ENCODE measurements at places on chromosomes 7 and 10.

DNA sequence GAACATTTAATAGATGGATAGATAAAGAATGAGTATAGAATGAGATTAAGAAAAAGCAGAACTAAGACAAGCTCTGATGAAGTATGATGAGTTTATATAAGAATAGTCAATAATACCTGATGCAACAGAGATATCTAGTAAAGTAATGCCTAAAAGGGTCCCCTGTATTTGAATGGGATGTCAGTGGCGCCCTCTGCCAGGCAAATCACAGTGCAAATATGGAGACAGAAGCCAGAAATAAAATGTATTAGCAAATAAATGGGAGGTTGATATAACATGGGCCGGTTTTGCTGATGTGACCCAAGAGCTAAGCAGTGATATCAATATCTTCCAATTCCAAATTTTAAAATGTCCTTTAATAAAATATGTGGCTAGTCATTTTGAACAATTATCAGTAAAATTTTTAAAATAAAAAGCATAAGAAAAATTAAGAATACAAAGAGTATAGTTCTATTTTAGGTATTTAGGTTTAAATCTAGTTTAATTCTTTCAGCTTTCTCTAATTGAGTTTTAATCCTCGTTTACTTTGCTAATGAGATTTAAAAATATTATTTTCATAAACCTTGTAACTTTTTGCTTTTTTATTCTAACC lies 62.6 kb downstream of the ADK start:
- peak; percentile 54 for DNase-seq

- DNase-seq, result no peak
Measured at GRCh38 chr10:43079856-43080255, 3.0 kb downstream of the RET start.

GRCh38 chr10:102565793-102566192 lies 62.0 kb downstream of the SUFU start:
- no peak for DNase-seq

DNA sequence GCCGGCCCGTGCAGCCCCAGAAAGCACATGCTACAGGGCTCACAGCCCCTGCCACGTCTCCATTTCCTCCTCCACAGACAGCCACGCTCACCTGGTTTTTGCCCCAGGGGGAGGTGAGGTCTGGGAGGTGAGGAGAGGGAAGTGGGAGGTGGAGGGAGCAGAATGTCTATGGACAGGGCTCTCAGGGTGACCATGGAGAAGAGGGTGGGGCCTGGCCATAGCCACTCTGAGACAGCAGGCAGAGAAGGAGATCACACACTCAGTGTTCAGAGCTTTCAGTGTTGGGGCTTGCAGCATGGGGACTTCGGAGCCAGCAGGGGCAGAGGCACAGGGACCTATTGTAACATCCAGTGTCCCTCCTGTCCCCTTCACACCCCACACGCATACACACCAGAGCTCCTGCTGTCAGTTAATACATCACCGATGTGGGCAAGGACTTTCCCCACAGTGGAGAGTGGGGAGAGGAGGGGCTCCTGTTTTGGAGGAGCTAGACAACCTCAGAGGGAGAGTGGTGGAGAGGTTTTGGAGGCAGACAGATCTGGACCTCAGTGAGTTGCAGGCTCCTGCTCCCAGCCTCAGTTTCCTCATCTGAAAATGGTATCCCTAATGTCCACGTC lies 14.4 kb downstream of the WDFY4 start:
- no peak for DNase-seq

- DNase-seq, result no peak
Measured at GRCh38 chr10:95414844-95415485, 124.2 kb upstream of the PDLIM1 start.

DNA sequence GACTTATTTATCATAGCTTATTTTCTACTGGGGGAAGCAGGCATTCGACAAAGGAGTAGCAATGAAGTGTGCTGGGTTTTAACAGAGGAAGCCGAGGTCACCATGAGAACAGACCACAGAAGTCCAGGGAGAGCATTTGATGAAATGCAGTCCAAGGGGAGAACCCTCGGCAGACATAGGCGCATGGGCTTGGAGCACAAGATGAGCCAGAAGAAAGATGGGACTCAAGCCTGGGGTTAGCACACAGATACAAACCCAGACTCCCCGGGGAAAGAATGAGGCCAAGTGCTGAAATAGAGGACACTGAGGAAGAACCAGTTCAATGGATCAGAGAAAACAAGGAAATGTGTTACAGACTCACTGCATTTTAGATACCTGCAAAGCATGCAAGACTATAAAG lies 209.5 kb downstream of the FAM107B start:
- no peak for DNase-seq

DNA sequence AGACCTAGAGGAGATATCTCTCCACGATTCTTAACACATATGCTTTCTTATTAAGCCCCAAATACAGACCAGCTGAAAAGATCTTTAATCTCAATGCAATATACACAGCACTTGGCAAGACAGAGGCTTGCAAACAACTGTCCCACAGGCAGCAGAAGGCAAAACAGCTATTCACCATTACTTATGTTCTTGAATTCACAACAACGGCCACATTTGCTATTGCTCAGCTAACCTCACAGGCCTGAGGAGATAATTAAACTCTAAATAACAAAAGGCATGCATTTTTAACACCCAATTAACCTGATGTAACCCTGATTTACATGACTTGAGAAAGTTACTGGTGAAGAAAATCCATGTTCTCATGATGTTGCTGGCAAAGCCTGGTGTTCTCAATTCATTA lies 216.4 kb downstream of the CRPPA start:
- DNase-seq, result no peak

DNA sequence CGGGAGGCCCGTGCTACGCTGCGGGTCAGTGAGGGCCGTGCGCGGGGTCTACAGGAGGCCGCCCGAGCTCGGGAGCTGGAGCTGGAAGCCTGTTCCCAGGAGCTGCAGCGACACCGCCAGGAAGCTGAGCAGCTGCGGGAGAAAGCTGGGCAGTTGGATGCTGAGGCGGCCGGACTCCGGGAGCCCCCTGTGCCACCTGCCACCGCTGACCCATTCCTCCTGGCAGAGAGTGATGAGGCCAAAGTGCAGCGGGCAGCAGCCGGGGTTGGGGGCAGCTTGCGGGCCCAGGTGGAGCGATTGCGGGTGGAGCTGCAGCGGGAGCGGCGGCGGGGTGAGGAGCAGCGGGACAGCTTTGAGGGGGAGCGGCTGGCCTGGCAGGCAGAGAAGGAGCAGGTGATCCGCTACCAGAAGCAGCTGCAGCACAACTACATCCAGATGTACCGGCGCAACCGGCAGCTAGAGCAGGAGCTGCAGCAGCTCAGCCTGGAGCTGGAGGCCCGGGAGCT lies 7.0 kb downstream of the LZTS2 start:
- no peak for DNase-seq

DNA sequence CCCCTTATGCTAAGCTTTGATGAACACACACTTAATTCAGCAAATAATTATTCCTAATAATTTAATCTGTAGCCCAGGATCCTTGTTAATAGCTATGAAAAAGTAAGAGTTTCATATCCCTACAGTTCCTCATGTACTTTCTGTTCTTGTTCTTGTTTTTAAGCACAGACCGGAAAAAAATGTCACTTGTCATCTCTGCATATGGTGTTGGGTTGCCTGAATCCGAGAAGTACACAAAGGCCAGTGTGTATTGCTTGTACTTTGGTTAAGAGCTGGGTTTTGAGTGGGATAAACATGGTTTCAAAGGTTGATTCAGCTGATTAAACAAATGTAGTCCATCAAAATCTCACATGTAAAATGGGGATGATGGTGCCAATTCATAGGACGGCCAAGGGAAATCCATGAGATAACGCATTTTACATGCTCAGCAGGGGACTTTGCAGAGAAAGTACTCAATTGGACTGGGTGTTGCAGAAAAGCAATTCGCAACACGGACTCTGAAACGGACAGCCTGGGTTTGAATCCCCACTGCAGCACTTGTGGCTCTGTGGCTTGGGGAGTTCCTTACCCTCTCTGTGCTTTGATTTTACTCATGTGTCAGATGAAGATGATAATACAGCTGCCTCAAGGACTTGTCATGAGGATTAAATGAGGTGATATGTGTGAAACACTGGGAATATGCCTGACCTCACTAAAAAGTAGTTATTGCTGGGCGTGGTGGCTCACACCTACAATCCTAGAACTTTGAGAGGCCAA lies 71.7 kb downstream of the MAP3K8 start:
- no peak for DNase-seq

GRCh38 chr7:43808410-43808809 lies 49.9 kb downstream of the BLVRA start:
- no peak for DNase-seq

DNA sequence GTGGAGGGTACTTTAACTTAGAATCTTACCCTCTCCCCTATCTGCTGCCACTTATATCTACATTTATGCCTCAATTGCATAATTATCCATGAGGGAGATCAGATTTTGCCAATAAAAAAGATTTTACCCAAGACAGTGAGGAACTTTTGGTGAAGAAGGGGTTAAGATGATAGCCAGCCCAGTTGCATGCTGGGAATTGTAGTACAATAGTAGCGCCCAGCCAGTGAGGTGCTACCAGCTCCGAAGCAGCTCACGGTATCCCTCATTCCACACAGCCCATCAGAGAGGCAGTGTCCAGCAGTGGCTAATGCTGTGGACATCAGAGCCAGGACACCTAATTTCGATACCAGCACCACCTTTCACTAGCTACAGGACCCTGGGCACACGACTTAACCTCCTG lies 5.9 kb upstream of the LGI1 start:
- no peak for DNase-seq

GRCh38 chr7:23469961-23470250 lies 385 bp downstream of the IGF2BP3 start:
- DNase-seq, result no peak

DNA sequence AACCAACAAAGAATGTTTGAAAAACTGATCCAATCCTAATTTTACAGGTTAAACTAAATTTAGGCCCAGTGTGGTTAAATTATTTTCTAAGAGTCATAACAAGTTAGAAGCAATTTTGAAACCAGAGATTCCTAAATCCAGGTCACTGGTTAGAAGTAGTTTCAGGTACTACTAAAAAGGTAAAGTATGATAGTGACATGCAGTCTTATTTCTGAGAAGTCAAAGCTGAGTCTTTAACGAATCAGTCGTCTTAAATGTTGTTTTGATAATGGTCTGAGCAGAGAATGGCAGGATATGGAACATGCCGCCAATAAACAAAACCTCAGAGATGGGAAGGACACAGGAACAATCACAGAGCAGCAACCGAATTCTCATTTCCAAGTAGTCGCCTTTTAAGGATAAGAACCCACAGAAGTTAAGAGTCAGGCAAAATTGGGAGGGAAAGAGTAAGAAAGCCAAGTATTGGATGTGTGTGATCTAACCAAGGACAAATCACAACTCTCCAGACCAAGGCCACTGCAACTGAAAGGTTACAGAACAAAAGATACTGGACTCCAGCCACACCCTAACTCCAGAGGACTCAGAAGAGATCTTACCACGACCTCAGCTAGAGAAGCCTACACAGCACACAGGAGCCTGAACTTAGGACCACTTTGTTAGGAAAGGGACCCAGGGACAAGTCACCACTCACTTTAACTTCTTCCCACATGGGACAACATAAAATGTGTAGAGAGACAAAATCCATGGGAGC lies 19.7 kb downstream of the TMEM243 start:
- no peak for DNase-seq

GRCh38 chr7:158827411-158828132 lies 1.7 kb downstream of the ESYT2 start:
- DNase-seq, result no peak

- DNase-seq, result no peak
Measured at GRCh38 chr10:5406918-5407317, 2.3 kb upstream of the TUBAL3 start.

DNA sequence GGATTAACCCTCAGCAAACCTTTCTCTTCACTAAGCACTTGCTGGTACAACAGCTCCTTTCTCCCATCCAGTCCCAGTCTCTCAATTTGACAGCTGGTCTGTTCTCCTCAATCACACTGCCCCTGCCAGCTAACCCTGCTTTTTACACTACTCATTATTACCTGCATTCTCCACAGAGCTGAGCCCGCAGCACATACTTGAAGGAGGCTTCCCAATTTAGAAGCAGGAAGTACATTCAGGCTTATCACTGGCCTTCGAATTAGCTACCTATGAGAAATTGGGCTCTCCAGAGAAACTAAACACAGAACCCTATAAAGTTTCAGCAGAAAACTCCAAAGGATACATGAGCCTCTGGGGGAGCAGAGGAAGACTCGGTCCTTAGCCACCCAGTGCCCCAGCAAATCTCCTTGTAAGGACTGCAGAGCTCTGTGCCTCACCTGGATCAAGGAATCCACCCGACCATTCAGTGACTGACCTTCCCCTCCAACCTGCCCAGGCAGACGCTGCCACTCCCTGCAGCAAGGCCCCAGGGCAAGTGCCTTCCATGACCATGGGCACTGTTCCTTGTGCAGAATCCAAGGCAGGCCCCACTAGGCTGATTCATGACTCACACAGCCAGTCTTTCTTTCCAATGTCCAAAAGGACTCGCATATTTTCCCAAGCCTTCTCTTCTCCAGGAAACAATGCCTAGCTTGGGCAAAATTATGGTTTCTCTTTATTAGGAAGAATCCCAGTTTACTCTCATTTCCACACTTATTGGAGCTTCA lies 68.0 kb downstream of the VOPP1 start:
- DNase-seq, result no peak
